ENCODE measurements at places on chromosomes 6 and 20.

GRCh38 chr6:35058865-35059522 lies 82.1 kb downstream of the TCP11 start:
- DNase-seq: no peak

- no peak for DNase-seq
These were observed 61.4 kb downstream of the CARMIL1 start for GRCh38 chr6:25340431-25341202.

- DNase-seq: no peak
These were observed 15.2 kb downstream of the TBX18 start for GRCh38 chr6:84749181-84749580.

DNA sequence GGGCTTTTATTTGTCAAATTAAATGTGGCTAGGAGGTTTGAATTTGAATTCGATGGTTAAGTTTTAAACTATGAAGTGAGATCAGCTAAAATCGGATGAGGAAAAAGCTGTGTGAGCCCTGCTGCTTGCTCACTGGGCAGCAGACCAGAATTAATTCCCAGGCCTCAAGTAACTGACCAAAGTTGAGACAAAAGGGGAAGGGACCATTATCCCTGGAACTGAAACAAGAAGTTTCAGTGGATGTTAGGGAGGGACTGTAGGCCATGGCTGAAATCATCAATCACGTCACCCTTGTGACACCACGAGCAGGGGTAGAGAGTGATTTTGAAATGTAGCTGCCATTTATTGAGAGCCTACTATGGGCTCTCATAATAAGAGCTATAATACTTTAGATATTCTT lies 7.0 kb upstream of the PRSS35 start:
- no peak for DNase-seq

DNA sequence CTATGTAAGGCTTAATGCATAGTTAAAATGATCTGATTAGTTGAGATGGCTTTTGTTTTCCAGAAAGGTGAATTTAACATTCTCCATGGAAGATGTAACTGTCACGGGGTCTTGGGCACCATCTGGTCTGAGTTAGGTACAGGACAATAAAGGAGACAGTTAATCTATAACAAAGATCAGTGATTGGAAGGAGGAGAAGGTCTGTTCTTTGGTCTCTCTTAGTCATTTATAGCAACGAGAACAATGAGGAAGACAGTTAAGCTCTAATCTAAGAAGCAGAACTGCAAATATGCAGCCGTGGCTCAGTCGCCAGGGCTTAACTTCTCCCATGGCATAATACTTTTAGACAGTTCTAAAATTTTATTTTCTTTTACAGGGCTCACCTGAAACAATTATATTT lies 405.5 kb upstream of the SULF2 start:
- no peak for DNase-seq

DNA sequence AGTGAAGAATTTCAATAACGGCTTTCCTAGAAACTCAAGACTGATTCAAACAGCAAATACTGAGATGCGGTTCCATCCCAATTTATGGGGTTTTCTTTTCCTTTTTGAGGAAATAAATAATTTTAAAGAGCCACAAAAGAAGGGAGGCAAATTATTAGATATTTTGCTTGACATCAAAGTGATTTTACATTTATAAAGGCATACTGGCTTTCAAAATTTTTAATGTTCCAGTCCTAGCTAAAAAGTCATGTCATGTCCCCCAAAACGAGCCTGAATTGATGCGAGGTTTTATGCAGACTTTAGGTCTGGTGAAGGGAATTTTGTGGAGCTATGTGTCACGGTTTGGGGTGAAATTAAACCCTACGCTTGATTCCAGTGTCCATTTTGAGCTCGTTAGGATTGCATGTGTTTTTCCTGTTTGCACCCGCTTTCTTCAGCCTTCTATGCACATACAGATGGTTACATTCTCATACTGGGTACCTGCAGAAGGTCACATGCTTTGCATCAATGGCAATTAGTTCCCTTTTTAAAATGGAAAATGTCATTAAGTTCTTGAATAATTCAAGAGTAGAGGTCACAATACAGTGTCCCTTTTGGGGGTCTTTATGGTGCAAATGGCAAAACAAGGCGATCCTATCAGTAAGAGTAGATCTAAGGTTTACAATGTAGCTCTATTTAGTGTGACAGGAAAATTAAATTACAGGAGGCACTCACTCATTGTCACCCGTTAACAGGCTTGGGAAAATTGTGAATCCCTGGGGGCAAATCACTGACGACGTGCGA lies 17.3 kb downstream of the FOXA2 start:
- DNase-seq: no peak

- DNase-seq: peak; percentile 68
These were observed 79.2 kb upstream of the BACH2 start for GRCh38 chr6:90375681-90376439.

GRCh38 chr6:165191461-165191860 lies 117.9 kb downstream of the C6orf118 start:
- DNase-seq: no peak

DNA sequence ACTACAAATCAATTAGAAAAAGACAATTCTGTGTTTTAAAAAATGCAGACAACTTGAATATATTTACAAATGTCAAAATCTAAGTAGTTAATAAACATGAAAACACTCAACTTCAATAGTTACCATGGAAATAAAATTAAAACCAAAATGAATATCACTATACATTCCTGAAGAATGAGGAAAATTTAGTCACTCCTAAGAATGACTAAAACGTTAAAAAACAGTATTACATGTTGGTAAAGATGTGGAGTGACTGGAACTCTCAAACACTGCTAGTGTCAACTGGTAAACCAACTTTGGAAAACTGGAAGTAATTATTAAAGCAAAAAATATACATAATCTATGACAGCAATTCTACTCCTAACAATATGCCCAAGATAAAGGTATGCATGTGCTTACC lies 36.3 kb downstream of the AHI1 start:
- no peak for DNase-seq

- no peak for DNase-seq
These were observed 112.1 kb downstream of the TCP11 start for GRCh38 chr6:35028781-35029769.

- DNase-seq: no peak
These were observed 125.6 kb downstream of the BANF2 start for GRCh38 chr20:17825252-17825959.

DNA sequence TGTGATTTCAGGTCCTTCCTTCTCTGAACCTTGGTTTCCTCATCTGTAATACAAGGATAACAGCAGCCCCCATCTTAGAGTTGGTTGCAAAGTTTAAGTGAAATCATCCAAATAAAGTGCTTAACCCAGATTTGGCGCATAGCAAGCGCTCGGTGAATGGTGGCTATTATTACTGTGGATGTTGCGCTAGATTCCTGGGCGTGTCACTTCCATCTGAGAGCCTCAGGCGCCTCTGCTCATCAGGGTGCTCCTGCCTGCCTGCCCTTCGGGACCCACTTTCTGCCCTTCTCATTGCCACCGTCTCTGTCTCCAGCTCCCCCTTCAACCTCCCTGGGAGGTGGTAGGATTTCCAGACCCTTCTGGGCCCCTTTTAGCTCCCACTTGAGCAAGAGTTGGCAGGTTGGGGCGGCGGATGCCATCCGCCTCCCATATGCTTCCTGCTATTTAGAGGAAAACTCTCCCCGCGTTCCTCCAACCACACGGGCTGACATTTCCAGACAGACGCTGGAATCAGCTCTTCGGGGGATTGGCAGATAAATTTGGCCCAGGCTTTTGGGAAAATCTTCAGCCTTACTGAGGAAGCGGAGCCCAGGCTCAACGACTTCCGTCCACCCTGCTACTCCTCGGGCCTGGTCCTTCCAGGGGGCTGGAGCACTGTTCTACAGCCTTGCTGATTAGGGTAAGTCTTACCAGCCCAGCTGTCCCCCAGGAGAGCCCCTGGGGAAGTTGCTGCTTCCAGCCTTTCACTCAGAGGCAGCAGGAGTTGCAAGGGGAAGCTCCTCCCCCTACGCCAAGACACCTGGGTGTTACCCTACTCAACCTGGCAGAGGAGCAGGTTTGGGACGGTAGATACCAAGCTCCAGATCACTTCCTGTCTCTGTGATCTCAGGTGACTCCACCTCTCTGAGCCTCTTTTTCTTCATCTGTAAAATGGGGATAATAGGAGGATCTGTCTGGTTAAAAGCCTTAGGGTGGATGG lies 71.5 kb downstream of the DLGAP4 start:
- no peak for DNase-seq

GRCh38 chr6:3267162-3267561 lies 8.4 kb downstream of the PSMG4 start:
- DNase-seq: no peak

DNA sequence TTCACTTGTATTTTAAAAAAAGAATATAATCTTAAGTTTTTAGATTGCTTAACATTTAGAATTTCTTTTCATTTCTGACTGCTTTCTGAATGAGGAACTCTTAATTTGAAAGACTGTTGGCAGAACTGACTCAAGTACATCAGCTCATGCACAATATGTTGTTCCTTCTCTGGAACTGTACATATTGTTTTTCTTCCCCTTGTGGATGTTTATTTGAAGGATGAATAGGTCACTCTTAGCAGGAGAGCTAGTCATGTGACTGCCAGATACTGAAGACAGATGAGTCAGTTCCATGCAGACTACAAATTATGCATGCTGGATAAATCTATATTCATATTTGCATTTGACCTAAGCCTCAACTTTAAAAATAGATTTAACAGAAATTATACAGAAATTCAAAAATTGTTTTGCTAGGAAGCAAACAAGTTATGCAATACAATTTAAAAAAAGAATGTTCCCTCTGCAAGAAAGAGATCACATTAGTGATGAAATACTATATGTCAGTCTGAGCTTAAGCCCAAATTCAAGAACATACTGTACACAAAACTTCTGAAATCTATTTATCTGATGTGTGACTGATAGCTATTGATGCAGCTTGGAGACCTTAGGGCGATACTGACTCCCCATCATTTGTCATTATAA lies 1274.9 kb upstream of the GJE1 start:
- peak; percentile 94 for DNase-seq

DNA sequence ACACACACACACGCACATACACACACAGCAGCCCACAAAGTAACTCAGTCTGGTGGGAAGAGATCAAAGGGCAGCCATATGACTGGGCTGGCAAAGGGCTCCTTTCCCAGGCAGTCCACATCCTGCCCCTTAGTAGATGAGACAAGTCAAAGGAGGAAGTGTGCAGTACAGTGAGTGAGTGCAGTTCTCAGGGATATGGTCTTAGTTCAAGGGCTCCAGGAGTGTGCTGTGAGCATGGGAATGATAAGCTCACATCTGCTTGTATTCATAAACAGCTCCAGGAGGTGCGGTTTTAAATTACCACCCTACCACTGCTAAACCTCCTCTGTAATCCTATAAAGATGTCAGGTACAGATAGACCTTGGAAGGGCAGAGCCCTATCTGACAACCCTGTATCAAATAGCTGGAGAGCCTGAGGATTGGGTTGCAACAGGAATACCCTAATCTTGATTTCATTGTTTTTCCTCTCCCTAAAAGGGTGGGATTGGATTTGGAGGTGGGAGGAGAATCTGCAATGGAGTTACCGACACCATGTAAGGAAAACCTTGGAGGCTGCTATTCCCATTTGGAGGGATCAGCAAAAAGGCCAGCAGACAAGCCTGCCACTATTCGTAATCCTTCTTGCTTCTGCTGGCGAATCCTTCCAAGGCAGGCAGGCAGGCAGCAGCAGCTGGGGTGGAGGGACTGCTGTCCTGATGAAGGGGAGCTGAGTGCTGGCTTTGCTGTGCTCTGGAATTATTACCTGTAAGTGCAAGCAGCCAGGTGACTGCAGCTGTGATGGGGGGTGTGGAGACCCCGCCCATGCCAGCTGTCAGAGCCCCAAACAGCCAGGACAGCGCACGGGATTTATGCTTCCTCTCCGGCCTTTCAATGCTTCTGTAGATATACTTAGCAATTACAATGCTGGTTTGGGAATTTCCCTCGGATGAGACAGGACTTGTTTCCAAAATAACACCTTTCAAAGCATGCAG lies 342.7 kb downstream of the PRL start:
- peak; percentile 61 for DNase-seq

GRCh38 chr6:131643855-131644460 lies 6.9 kb downstream of the ENPP3 start:
- DNase-seq: no peak

GRCh38 chr6:6497541-6497940 lies 91.0 kb upstream of the LY86 start:
- no peak for DNase-seq

DNA sequence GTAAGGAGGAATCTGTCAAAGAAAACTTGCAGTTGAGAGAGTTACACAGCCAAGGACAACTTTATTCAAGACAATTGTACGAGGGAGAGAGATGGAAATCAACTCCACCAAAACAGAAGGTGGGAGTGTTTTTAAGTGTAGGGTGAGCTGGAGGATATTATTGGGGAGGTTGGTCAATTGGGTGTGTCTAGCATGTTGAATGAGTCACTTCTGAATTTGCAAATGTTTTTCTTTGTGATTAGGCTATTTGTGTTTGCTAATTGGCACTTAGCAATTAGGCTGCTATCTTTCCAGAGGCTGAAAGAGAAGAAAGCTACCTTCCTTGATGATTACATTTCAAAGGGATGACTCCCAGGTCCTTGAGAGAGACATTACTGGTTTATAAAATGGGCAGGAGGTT lies 441.1 kb downstream of the MEI4 start:
- no peak for DNase-seq

GRCh38 chr20:61762886-61763739 lies 302.6 kb downstream of the TAF4 start:
- no peak for DNase-seq

DNA sequence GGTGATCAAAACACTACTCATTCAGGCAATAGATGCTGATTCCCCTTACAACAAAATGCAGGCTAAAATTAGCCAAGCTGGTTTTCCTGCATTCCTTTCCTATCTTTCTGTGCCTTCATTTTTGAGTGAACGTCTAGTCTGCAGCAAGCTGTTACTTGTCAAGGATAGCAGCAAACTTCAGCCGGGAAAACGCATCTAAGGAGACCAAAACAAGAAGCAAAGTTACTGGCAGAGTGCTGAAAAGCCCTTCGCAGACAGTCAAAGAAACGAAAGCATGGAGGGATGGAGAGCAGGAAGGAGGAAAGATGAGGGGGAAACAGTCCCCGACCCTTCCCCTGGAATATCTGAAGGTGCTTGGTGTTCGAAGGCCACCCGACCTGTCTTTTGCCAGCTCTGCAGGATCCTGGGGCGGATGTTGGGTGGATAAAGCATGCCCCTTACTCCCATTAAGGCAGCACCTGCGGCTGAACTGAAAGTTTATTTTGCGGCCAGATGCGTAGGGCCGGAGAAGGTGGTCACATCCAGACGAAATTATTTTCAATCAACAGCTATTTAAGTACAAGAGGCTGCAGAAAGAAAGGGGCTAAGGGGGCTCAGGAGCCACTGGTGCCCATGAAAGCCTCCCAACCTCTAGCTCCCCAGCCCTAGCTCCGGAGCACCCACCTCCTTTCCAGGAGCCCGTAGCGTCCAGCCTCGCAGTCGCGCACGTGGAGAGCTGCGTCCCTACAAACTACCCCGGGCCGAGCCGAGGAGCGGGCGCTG lies 538 bp downstream of the FERMT1 start:
- no peak for DNase-seq

GRCh38 chr20:37261714-37262113 lies at the start of gene GHRH:
Gene GHRH, minus strand, starts transcription at chr20:37261814. Its CDS starts 4,925 bp downstream, at chr20:37256889.
- no peak for DNase-seq

GRCh38 chr6:114718186-114718585 lies 375.4 kb upstream of the HS3ST5 start:
- no peak for DNase-seq

GRCh38 chr20:21505161-21505809 lies 8.6 kb downstream of the NKX2-2 start:
- DNase-seq: no peak

- DNase-seq: no peak
These were observed 595.9 kb upstream of the CHD6 start for GRCh38 chr20:42214074-42214473.

- DNase-seq: no peak
These were observed 395.5 kb upstream of the RUNX2 start for GRCh38 chr6:44932651-44933091.

- no peak for DNase-seq
These were observed 312.7 kb upstream of the JARID2 start for GRCh38 chr6:14933183-14933544.

Data from skeletal muscle cell (primary cell).